Stimulated activated CD8-positive, alpha-beta memory T cell treated with anti-CD3 and anti-CD28 coated beads, Interleukin-2, amount 100 ng/mL, for 1 hour (primary cell): ENCODE measurements at places on chromosomes 6 and 20.

DNA sequence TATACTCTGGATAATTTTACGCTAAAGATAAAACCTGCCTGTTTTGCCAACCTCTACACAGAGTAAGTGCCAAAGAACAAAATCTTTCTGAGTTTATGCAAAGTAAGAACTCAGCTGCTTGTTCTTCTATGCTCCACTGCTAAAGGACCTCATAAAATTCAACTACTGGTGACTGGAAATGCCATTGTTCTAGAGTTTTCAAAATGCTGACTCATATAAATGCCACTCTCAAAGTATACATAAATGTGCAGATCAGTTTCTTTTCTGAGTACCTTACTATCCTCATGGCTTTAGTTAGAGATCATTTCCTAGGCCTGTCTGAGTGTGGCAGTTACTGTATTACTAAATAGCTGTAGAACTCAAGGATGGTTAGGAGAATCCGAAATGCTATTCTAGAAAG, 45.6 kb downstream of the LYRM4 start:
- no peak for DNase-seq

DNA sequence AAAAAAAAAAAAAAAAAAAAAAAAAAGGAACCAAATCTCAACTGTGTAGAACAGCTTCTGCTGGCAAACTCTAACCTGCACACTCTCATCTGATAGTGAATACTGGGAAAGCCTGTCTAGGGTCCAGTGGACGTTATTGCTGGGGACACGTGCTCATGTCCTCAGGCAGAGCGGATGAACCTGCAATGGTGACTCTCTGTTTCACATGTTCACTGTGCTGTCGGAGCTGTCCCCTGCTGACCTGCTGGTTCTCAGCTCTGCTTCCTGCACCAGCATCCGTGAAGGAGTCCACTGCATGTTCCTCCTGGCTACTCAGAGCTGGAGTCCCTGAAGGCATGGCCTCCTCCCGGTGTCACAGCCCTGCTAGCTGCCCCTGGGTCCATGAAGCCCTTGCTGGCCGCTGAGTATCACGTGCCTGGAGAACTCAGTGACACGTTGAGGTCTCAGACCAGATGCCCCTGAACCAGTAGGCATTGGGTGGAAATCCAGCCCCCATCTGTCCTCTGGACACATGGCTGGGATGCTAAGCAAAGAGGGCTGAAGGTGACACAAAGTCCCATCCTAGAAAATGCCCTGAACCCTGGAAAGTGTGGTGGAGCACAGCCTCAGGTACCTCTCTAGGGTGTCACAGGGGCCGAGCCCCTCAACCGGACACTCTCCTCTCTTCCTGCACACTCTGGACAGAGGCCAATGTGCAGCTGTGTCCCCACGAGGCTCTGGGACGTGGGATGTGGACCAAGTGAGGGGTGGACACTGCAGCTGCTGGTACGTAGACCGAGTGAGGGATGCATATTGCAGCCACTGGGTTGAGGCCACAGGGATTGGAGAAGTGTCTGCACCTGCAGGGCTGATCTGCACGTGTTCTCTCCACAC, 54.9 kb upstream of the FRMD1 start:
- DNase-seq = no peak

- no peak for DNase-seq
These were observed 735 bp downstream of the FAM135A start for GRCh38 chr6:70413992-70414494.

DNA sequence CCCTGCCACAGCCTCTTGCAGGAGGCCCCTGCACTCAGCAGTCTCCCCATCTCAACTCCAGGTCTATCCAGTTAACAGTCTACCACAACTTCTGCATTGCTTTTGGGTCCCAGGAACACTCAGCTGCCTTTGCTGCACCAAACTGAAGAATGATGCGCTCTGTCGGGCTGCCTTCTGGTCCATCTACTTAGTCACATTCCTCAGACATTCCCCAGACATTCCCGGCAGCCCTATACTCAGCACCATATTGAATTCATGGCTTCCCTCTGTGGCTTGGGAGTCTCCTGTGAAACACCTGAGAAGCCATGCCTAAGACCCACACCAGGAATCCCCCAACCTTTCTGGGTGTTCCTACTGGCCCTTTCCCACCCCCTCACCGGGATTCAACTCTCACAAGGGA, 99.6 kb upstream of the COL21A1 start:
- DNase-seq = no peak

GRCh38 chr6:11008821-11009220, 35.3 kb downstream of the ELOVL2 start:
- DNase-seq = no peak

GRCh38 chr6:96917098-96917497, 7.4 kb upstream of the KLHL32 start:
- DNase-seq = no peak
